Stimulated activated CD8-positive, alpha-beta memory T cell treated with anti-CD3 and anti-CD28 coated beads, Interleukin-7, amount 100 ng/mL, for 1 hour (primary cell): ENCODE measurements at places on chromosomes 12 and 14.

DNA sequence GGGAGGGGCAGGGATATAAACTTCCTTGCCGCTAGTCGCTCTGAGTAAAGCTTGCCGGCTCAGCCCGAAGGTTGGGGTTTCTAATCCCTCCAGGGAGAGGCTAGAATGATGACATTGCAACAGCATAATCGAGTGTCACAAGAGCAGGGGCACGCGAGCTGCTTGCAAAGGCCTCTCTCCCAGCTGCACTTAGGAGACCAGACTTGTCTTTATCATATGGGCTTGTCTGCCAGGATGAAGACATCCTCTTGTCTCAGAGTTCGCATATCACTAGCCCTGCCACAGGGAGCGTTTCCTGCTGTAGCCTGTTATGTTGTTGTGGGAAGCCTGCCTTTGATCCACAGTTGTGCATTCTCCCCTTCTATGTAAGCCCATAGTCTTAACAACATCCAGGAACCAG, 180.0 kb downstream of the ESR2 start:
- no peak for DNase-seq

DNA sequence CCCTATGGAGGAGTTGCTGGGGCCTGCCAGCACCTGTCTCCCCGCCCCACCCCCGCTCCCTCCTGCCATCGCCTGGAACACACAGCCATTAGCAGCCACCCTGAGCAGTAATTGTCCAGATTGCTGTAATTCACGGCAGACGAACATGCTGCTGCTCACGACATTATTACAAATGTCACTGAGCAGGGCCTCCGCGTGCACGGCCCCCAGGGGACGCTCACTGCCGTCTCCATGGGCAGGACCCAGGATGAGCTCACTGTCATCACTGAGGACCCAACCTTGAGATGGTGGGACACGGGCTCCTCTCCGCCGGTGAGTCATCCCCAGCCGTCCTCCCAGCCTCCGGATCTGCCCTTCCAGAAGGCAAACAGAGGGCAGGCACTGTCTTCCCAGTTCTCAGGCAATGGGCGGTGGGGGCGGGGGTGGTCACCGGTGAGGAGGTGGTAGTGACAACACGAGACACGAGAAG, 100.4 kb downstream of the RFLNA start:
- no peak for DNase-seq

GRCh38 chr14:55180434-55180833, 11.0 kb downstream of the DLGAP5 start:
- DNase-seq = no peak

DNA sequence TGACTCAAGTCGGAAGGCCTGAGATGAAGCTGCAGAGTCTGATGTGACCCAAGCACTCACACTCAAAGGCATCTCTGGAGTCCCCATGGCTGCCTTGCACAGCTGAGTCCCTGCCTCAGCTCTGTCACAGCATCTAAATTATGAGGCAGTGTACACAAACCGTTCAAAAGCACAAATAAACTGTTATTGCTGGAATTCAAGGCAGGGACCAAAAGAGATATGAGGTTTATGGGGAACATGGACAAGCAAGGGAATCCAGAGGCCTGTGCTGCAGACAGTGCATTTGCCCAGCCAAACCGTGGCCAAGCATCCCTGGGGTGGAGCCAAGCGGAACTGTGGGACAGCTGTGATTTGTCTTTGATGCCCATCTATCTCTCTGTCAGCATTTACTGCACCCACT, 91.3 kb downstream of the RPS29 start:
- no peak for DNase-seq

GRCh38 chr12:47017041-47017713, 62.2 kb upstream of the PCED1B start:
- DNase-seq = no peak

- no peak for DNase-seq
Observed at GRCh38 chr14:65620195-65620594, 207.7 kb downstream of the FUT8 start.

GRCh38 chr12:53251477-53252348, 16.4 kb upstream of the ESPL1 start:
- DNase-seq = peak; percentile 44

DNA sequence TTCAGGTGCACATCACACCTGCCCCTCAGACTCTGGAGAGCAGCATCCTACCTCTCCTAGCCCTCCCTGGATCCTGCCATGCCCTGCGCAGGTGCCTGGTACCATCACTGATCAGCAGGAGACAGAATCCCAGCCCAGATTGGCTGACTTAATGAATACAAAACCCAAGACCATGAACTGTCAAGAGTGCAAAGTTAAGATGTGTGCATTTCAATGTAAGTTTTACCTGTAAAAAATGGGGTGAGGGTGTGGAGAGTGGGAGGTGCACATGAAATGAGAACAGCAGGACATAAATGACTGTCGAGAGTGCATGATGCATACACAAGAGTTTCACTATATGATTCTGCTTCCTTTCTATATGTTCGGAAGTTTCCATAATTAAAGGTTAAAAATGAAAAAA, 57.9 kb upstream of the GPR68 start:
- no peak for DNase-seq

- no peak for DNase-seq
Observed at GRCh38 chr12:75908961-75909605, 122.5 kb downstream of the PHLDA1 start.

- DNase-seq = no peak
Observed at GRCh38 chr12:12115514-12115913, 44.8 kb downstream of the BCL2L14 start.

DNA sequence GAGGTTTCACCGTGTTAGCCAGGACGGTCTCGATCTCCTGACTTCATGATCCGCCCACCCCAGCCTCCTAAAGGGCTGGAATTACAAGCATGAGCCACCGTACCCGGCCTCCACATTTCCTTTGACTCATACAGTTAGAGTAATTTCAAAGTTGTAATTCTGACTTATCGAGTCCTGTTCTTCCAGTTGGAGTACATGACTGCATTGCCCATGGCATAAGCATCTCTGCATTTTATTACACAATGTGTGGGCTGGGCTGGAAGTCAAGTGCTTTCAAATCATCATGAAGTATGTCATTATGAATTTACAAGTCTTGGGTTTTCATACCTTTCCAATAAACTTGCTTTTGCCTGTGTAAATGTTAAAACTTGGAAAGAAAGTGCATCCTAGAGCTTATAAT, 1295.7 kb upstream of the FLRT2 start:
- no peak for DNase-seq

DNA sequence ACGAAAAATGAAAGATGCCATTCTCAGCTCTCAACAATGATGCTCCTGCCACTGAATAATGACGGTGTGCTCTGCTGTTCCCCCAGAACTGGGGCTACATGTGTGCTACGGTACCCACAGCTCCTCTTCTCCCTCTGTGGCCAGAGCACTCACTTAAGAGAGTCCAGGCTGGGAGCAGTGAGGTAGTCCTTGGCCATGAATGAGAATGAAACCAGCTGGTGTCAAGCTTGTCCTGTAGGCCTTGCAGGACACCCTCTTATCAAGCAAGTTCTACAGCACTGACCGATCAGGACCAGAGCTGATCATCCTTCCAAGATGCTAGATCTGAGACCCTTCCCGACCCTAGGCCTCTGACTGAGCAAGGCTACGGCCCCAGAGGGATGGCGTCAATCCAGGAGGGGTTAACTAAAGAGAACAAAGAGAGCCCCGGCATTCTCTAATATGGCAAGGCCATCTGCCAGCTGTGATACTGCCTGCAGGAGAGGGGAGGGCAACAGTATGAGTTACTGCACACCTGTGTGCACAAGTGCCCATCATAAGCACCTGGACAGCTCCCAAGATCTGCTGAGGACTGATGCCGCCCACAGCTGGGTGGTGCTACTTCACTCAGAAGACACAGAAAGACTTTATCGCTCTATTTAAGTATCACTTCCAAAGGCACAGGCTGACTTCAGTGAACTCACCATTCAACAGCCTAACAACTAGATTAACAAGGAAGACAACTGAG, 30.5 kb downstream of the APPL2 start:
- no peak for DNase-seq

GRCh38 chr12:42484996-42485395, 104.5 kb downstream of the PRICKLE1 start:
- DNase-seq = no peak

DNA sequence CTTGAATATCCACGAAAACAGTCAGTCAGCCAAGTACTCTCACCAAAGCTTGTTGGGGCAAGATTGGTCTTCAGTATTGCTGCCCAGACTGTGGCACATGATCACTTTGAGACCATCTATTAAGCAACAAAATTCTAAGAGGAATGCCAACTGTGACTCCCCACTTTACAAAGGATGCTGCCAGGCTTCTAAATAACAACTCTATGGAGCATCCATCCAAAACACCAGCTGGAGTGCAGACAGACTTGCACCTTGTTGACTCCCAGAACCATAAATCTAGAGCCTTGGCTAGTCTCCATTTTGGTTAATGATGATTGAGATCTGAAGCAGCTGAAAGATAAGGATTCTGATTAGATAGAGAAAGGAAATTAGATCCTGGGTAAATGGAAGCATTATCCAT, 132.8 kb downstream of the DIO2 start:
- no peak for DNase-seq

GRCh38 chr14:81144824-81145603, 75.7 kb downstream of the GTF2A1 start:
- DNase-seq = no peak

DNA sequence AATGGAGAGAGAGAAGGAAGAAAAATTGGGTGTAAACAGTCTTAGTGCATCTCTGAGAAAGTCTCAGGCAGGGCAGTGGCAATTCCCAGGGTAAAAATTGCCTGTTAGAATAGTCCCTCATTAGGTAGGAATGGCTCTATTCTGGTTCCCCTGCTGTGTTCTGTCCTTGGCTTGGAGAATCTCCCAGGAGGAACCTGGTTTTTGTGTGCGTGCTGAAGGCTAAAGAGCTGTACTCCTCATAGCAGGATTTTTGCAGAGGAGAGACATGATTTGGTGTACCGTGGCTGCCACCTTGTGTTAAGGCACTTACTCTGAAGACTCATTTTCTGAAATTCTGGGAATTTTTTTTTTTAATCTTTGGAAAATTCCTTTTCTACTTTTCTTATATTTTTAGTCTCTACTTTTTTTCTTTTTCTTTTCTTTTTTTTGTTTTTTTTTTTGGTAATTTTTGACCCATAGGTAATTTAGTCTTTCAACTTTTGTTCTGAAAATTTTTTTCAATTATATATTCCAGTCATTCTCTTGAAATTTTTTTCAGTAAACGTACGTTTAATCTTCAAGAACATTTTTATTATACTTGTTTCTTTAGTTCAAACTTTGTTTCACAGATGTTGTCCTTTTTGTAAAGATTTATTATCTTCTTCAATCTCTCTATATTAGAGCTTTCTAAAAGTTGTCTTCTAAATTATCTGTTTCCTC, 63.8 kb downstream of the FBXO33 start:
- DNase-seq = no peak

DNA sequence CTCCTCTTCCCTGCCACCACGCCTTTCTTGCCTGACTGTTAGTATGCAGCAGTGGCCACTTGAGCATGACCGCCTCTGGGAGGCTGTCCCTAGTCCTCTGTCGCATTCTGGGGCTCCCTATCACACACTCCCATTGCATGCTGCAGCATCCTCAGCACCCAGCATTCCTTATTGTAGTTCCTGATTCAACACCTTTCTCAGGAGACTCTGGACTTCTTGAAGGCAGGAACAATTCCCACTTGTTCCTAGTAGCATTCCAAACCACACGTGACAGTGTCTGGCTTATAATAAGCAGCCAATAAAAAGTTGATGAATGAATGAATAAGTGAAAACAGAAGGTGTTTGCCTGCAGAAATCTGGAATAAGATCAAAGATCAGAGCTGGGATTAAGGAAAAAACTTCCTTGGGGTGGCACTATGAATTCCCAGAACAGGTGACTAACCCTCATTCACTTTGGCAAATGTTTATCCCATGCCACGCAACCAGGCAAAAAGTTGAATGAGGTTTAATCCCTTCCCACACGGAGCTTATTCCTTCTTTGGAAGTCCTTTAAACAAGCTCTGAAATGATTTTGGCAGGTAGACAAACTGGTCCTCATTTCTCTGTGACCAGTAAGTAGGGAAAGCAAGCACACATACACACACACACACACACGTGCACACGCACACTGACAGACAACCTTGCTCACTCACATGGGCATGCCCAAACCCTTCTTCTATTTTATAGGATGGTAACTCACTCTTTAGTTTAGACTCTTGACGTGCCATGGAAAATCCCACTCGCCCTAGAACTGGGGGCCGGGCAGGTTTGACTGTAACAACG, 26.5 kb downstream of the NTF3 start:
- DNase-seq = no peak

DNA sequence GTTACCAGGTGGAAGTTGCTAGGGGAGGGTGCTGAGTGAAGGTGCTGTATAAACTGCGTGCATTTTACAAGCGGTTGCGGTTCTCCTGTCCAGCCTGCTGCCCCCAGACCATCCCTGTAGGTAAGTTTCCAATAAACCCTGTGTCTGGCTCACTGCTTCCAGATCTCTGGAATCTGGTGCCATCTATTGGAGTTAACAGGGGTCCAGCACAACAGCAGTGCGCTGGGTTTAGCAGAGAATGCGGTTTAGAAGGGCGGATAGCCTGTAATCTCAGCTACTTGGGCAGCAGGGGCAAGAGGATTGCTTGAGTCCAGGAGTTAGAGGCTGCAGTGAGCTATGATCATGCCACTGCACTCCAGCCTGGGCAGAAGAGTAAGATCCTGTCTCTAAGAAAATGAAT, 4.9 kb downstream of the AACS start:
- DNase-seq = no peak

DNA sequence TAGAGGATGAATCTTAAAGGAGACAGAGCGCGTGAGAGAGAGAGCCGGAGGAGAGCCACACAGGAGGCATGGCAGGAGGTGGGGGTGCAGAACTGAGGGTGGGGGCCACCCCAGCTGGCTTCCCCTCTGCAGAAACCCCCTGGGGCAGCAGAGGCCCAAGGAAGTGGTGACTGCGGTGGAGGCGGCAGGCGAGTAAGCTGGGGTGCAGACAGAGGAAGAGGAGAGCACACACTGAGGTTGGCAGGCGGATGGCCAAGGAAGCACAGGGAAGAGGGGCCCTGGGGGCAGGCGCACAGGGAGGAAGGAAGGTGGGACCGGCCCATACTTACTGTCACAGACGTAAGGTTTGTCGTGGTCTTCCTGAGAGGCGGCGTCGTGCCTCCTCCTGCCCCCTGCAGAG, 179.8 kb downstream of the DPF3 start:
- DNase-seq = peak; percentile 2
